ENCODE measurements at places on chromosomes 1 and 21.

DNA sequence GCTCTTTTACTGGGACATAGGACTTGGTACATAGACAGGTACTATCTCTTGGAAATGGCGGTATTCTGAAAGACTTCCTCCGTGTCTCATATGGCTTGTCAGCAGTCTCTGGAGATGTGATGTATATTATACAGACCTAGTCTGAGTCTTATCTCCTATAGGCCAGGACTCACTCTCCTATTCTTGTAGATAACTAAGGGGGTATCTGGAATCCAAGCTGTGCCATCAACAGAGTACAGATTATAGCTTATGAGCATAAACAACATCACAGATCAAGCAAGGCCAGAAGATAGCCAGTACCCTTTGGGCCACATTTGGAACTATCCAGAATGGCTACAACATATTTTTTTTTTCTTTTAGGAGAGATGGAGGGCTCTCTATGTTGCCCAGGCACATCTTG, 16.1 kb upstream of the RIMKLA start:
- no peak for DNase-seq

DNA sequence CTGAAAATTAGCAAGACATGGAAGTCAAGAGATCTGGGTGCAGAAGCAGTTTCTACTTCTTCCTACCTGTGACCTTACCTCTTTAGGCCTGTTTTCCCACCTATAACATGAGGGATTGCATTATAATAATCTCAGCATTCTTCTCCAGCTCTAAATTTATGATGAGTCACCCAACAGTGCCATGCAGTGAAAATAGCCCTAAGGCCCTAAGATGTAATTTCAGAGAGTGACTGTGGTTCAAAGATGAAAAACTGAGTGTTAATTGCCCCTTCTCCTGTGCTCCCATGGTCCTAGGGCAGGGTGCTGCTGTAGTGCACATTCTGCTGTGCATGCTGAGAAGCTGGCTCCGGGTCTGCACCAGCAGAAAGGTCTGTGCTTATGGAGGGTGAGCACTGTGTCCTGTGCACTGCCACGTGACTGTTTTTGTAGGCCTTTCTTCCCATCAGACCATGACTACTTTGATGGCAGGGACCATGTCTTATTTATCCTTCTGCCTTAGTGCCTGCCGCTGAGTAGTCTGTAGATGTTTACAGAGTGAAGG, 29.7 kb downstream of the JUN start:
- no peak for DNase-seq

- DNase-seq = no peak
These were observed 943 bp downstream of the SEMA6C start for GRCh38 chr1:151145304-151146071.

GRCh38 chr1:25906644-25907300, 553 bp upstream of the STMN1 start:
- DNase-seq = no peak

- peak; percentile 4 for DNase-seq
These were observed 2.7 kb upstream of the PTPN22 start for GRCh38 chr1:113874012-113874879.

- no peak for DNase-seq
These were observed 48.5 kb downstream of the AJAP1 start for GRCh38 chr1:4702932-4703331.

DNA sequence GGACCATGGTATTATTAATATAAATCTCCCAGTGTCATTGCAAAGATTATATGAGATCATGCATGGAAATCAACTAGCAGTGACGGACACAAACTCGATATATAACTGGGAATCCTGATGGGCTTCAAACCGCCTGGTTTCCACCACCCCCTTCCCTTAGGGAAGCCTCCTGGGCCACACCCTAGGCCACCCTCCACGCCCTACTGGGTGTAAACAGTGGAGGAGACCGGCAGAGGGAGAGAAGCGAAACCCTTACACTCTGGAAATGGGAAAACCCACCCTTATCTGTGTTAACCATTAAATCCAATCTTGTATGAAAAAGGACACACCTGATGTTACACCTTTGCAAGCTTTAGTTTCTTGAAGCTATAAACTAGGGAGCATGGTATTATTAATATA, 595 bp upstream of the ZNHIT6 start:
- no peak for DNase-seq

GRCh38 chr1:222314839-222315238, 233.1 kb downstream of the HHIPL2 start:
- no peak for DNase-seq

GRCh38 chr1:58443986-58444868, 102.3 kb downstream of the OMA1 start:
- DNase-seq = no peak

GRCh38 chr1:42947965-42948732, 10.5 kb downstream of the SLC2A1 start:
- DNase-seq = no peak

- DNase-seq = no peak
These were observed 4.5 kb downstream of the CFHR3 start for GRCh38 chr1:196779093-196779492.

GRCh38 chr1:193083365-193084088, 21.7 kb downstream of the GLRX2 start:
- DNase-seq = no peak

DNA sequence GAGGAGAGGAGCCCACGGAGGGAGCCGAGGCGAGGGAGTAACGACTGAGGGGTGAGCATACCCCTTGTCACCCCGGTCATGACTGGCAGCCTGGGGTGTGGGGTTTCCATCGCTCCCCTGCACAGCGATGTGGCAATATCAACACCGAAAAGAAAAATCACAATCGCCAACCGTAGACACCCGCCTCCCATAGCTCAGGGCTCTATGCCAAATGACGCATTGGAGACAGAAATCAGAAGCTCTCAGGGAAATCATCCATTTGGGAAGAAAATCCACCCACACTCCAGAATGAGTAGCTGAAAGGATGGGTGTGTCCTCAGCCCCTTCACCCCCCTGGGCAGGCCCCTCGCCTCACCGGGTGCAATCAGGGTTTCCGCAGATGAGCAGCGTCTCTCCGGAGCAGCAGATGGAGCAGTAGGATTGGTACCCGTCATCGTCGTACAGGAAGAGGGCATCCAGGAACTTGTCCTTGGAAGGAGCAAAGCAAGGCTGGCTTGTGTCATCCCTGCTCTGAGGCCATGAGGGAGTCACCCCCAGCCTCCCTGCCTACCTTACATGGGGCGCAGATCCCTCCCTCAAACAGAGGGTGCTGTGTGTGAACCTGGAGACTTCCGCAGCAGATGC, 2.5 kb downstream of the DNMT3L start:
- DNase-seq = no peak

DNA sequence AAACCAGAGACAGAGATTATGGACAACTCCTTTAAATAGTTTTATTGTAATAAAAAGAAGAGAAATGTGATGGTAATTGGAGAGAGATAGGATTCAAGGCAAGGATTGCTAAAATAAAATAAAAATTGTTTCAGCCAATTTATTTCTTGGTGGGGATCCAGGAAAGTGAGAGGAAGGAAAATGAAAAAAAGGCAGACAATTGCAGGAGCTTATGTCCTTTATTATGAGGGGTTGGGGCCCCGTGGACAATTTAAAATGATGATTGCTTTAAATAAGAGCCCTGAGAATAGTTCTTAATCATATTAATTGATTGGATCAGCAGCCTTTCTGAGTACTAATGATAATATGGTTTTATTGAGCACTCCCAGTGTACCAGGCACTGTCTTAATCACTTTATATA, 40.2 kb downstream of the RGS2 start:
- DNase-seq = no peak

GRCh38 chr1:8670371-8670818, 147.0 kb downstream of the RERE start:
- no peak for DNase-seq

- DNase-seq = no peak
These were observed 2.3 kb downstream of the MIIP start for GRCh38 chr1:12021616-12022015.

GRCh38 chr1:19831441-19831840, 16.4 kb upstream of the RNF186 start:
- no peak for DNase-seq

GRCh38 chr1:19957779-19958178, 21.6 kb downstream of the PLA2G2A start:
- DNase-seq = no peak

- DNase-seq = no peak
These were observed 360.3 kb downstream of the NTNG1 start for GRCh38 chr1:107501081-107501605.

DNA sequence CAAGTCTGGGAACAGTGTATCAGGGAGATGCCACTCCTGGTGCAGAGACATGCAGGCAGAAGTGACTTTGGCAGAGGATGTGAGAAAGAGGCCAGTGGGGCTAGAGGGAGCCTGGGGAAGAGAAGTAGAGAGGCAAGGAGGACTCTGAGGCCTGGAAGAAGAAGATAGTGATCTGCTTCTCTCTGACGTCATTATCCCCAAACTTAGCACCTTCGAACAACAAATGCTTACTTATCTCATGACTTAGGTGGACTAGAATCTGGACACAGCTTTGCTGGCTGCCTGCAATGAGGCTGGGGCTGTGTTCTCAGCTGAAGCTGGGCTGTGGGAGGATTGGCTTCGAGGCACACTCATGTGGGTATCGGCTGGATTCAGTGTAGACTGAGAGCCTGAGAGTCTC, 44.5 kb upstream of the ZNF678 start:
- no peak for DNase-seq

GRCh38 chr1:11046270-11046566, 821 bp downstream of the MASP2 start:
- no peak for DNase-seq

DNA sequence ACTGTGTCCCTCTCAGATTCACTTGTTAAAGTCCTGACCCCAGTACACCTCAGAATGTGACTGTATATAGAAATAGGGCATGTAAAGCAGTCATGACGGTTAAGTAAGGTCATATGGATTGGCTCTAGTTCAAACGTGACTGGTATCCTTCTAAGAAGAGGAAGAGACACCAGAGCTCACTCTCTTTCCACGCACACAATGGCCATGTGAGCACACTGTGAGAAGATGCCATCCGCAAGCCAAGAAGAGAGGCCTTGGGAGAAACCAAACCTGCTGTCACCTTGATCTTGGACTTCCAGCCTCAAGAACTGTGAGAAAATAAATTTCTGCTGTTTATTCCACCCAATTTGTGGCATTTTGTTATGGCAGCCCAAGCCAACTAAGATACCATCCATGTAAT, 56.8 kb upstream of the IRF2BP2 start:
- no peak for DNase-seq

DNA sequence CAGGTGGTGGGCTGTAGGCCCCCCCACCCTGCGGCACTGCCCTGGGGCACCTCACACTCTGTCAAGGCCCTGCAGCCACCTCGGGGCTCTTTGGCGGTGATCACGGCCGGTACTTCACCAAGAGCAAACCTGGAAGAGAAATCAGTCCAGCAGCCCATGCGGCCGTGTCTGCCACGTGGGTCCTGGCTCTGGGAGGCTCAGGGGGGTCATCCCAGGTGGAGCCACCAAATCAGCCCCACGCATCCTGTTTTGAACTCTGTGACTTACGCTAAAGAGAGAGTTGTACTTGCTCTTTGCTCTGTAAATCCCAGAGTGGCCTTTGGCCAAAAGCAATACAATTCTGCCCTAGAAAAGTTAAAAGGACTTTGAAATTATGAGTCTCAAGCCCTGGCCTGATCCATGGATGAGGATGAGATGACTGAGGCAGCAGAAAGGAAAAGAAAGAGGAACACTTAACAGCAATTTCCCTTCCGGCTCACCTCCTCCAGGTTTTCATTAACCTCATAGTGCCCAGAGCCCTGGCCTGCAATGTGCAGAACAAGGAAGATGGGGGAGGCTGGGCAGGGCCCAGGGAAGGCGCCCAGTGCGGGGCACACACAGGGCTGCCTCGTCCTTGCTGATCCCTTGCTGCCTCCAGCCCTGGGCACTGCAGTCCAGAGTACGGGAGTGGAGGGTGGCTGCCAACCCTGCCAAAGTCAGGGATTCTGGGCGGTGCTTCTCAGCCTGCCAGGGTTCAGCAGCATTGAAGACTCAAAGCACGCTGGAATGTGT, 337.0 kb downstream of the MATN1 start:
- DNase-seq = no peak

DNA sequence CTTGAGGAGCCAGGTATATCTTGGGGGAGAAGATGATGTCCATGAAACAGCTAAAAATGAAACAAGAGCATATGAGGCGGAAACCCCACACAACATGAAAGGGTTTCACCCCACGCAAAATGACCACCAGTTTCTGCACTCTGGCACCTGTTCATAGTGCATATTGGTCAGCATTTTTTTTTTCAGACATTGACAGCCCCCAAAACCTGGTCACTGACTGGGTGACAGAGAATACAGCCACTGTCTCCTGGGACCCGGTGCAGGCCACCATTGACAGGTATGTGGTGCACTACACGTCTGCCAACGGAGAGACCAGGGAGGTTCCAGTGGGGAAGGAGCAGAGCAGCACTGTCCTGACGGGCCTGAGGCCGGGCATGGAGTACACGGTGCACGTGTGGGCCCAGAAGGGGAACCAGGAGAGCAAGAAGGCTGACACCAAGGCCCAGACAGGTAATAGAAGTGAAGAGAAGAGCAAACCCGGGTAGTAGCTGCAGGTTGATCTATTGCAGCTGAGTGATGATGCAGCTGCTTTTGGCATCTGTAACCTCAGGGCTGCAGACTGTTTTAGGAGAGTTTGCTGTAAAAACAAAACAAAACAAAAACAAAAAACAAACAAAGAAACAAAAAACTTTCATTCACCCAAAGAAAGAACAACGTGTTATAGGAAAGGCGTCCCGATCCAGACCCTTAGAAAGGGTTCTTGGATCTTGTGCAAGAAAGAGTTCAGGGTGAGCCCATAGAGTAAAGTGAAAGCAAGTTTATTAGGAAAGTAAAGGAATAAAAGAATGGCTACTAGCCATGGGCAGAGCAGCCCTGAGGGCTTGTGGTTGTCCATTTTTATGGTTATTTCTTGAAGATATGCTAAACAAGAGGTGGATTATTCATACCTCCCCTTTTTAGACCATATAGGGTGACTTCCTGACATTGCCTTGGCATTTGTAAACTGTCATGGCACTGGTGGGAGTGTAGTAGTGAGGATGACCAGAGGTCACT, 51.0 kb downstream of the TNN start:
- no peak for DNase-seq

- no peak for DNase-seq
These were observed 19.8 kb downstream of the LDLRAD1 start for GRCh38 chr1:53998223-53998622.

- DNase-seq = no peak
These were observed 14.9 kb upstream of the CD101 start for GRCh38 chr1:116986421-116987255.

DNA sequence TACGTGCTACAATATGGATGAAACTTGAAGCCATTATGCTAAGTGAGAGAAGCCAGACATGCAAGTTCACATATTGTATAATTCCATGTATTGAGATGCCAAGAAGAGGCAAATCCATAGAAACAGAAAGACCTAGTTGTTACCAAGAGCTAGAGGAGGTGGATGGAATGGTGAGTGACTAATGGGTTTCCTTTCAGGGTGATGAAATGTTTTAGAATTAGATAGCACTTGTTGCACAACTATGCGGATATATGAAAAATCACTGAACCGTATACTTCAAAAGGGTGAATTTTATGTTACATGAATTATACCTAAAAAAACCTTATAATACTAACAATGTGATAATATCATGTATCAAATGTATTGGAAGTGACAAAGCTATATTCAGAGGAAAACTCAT, 18.1 kb downstream of the EPHA10 start:
- no peak for DNase-seq

- DNase-seq = no peak
These were observed 2.3 kb downstream of the COX20 start for GRCh38 chr1:244837597-244838258.

- DNase-seq = no peak
These were observed 25.9 kb downstream of the CACHD1 start for GRCh38 chr1:64495878-64496277.

All from Ammon's horn (tissue), 1 donor.